ENCODE measurements at places on chromosomes 4 and X.

- DNase-seq, result no peak
Observed at GRCh38 chr4:26360864-26361263, 40.0 kb downstream of the RBPJ start.

- DNase-seq, result peak; percentile 58
Observed at GRCh38 chr4:155667568-155668511, 1.2 kb downstream of the GUCY1A1 start.

DNA sequence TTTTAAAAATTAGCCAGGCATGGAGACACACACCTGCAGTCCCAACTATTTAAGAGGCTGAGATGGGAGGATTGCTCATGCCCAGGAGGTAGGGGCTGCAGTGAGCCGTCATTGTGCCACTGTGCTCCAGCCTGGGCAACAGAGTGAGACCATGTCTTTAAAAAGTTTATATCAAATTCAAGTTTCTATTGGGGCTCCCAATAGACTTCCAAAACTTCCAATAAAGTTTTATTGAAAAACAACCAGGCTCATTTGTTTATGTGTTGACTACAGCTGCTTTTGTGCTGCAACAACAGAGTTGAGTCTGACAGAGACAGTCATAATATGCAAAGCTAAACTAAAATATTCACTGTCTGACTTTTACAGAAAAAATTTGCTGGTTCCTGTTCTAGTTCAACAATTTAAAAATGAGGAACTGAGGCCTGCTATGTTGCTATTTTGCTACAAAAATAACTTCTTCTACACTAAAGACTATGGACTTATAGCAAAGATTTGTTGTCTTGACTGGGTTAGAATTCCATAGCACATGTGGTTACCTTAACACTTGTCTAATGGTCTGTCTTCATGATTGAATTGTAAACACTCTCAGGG, 63.3 kb upstream of the RELL1 start:
- DNase-seq, result no peak

GRCh38 chr4:6492861-6493657, 20.6 kb upstream of the PPP2R2C start:
- no peak for DNase-seq

DNA sequence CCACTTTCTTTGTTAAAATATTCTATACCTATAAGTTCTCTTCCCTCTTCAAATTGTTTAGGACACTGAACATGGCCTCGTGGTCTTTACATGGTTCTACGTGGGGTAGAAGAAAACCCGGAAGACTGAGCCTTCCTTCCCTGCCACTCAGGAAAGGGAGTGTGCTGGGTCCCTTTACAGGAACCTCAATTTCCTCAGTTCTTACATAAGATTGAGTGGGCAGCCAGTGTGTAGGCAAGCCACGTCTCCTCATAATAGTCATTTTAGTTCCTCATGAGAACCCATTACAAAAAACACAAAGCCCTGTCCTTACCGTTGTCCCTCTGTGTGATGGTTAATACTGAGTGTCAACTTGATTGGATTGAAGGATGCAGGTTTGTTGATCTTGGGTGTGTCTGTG, 28.7 kb upstream of the SMIM10L2A start:
- no peak for DNase-seq

GRCh38 chrX:101774340-101774739, 114.7 kb upstream of the ARMCX2 start:
- no peak for DNase-seq

DNA sequence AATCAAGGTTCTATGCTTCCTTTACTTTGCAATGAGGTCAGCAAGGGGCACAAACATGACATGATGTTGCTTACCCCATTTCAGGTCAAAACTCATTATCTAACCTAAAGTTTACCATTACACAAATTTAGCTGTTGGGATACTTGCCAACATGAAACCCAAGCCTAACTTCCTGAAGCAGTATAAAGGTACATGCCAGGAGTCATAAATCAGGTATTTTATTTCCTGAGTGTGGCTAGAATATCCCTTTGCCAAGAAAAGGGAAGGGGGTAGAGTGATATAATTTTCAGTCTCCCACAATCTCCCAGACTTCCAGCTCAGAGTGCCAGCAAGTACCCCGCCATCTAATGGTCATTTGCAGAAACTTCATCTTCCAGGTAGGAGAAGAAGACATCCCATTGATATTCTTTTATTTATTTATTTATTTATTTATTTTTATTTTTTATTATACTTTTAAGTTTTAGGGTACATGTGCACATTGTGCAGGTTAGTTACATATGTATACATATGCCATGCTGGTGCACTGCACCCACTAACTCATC, 136.6 kb downstream of the NEXMIF start:
- no peak for DNase-seq

GRCh38 chr4:145736241-145736831, 56.4 kb downstream of the C4orf51 start:
- DNase-seq, result no peak

- no peak for DNase-seq
Observed at GRCh38 chr4:102170910-102171309, 174.4 kb downstream of the SLC39A8 start.

GRCh38 chr4:82918091-82918490, 17.6 kb downstream of the THAP9 start:
- DNase-seq, result no peak

DNA sequence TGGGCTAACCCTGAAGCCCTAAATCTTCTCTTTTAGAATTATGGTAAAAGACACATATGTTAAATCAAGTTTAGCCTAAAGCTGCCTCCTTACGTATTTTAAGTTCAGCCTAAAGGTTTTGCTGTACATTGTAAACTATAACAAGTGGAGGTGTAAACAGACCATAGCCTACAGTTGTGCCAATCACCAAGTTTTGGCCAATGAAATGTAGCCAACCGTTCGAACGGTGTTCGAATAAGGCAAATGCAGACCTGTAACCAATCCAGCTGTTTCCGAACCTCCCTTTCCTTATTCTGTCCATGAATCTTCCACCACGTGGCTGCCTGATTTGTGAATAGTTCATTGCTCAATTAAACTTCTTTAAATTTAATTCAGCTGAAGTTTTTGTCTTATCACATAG, 52.1 kb upstream of the TBC1D9 start:
- DNase-seq, result no peak

DNA sequence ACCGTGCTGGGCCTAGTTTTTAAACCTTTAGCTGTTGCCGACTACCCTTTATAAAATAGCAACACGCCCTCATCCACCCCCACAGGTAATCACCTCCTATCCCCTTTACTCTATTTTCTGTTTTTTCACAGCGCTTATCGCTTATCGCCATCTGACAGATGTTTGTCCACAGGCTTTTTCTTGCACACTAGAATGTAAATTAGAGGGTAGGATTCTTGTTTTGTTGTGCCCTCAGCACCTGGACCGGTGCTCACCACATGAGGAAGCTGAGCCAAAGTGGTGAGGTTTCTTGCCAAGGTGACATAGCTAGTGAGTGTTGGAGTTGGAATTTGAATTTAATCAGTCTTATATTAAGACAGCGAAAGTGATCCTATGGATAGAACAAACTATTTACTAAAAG, 2.9 kb upstream of the RBBP7 start:
- DNase-seq, result no peak

DNA sequence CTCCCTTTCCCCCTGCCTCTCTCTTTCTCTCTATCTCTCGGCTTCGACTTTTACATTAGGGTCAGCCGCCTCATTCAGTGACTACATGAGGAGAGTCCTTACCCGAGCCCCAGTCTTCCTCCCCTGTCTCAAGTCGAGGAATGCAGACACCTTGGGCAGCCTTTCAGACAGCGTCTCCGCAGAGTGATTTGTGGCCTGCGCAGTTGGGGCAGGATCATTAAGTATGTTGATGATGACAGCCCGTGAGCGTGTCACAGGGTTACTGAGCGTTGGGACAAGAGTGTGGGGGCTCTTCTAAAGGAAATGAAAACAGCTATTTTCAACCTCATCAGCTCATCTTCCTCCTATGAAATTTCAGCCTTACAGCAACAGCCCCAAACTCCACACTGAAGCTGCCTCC, 312.1 kb upstream of the GATB start:
- DNase-seq, result no peak

DNA sequence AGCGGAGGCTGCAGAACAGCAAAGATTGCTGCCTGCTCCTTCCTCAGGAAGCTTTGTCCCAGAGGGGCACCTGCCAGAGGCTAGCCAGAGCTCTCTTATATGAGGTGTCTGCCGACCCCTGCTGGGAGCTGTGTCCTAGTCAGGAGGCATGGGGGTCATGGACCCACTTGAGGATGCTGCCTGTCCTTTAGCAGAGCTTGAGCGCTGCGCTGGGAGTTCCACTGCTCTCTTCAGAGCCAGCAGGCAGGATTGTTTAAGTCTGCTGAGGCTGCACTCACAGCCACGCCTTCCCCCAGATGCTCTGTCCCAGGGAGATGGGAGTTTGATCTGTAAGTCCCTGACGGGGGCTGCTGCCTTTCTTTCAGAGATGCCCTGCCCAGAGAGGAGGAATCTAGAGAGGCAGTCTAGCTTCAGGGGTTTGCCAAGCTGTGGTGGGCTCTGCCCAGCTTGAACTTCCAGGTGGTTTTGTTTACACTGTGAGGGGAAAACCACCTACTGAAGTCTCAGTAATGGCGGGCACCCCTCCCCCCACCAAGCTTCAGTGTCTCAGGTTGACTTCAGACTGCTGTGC, 10.9 kb downstream of the DCK start:
- DNase-seq, result peak; percentile 70

DNA sequence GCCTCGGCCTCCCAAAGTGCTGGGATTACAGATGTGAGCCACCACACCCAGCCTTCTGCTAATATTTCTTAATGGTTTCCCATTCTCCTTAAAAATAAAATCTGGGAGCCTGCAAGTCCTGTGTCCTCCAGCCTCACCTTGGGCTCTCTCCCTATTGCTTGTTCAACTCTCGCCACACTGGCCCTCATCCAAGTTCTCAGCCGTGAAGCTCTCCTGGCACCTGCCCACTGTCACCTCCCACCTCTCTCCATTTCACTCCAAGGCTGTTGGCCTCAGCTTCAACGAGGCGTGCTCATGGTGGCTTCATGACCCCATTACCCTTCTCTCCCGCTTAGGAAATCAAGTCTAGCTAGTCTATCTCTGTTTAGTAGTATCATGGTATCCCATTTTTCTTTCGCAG, 9.5 kb upstream of the ETNPPL start:
- DNase-seq, result no peak

DNA sequence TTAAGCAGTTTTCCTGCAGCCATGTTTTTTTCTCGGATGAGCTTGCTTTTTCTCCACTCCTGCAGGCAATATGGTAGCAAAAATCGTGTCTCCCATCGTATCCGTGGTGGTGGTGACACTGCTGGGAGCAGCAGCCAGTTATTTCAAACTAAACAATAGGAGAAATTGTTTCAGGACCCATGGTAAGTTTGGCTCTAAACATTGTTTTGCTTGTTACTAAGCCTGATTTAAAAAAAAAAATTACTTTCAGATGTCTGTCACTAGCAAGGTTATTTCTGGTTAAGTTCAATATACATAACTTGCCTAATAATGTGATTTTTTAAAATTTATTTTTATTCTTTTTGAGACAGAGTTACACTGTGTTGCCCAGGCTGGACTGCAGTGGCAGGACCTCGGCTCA, 17.5 kb upstream of the GYG2 start:
- no peak for DNase-seq

- DNase-seq, result no peak
Observed at GRCh38 chr4:110061076-110061475, 137.3 kb downstream of the ELOVL6 start.

DNA sequence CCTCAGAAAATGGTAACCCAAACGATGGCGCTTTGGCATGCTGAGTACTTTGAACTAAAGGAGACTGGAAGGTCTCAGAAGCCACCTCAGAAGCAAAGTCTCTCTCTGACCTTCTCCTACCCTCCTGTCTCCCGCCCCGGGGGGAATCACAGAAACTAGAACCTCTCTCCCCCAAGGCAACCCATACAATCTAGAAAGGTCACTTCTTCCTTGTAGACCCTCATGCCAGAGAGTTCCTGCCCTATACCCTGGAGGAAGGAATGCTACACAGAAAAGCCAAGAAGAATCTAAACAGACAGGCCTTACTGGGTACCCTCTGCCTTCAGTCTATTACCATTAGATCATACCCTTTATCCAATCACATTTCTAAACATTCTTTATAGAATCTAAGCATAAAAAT, 8.5 kb downstream of the PLAC1 start:
- no peak for DNase-seq

- no peak for DNase-seq
Observed at GRCh38 chr4:24315056-24315455, 269.3 kb downstream of the DHX15 start.
